ENCODE measurements at places on chromosomes 3 and 15.

DNA sequence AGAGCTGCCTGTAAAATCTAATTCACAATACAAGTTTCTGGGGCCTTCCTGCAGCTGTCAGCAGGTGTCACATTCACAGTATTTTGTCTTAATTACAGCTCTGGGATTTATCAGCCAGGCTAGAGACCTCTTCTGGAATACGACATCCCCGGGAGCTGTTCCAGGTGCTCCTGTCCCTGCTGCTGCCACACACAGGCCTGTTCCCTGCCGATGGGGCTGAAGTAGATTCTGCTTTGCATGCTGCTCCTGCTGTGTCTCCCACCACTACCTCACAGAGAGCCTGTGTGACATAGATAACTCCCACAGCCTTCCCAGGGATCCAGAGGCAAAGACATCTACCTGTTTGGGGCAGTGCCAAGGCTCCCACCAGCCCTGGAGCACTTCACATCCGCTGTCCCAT is 20.4 kb downstream of the COLQ start:
- no peak for DNase-seq

DNA sequence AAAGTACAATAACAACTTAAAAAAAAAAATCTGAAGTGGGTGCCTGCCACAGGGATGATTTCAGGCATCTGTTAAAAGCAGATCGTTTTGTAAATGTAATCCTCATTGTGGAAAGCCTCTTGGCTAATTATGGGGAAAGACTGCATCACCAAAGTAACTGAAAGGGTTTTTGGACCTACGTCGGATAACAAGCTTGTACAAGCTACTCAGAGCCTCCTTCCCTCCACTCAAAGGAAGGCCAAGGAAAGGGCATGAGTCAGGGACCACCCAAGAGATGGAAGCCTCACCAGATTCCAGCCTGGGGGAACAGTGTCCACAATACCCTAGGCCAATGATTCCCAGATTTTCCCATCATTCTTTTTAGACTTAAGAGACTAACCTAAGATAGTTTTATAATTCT is 84.3 kb downstream of the ATP1B3 start:
- no peak for DNase-seq

DNA sequence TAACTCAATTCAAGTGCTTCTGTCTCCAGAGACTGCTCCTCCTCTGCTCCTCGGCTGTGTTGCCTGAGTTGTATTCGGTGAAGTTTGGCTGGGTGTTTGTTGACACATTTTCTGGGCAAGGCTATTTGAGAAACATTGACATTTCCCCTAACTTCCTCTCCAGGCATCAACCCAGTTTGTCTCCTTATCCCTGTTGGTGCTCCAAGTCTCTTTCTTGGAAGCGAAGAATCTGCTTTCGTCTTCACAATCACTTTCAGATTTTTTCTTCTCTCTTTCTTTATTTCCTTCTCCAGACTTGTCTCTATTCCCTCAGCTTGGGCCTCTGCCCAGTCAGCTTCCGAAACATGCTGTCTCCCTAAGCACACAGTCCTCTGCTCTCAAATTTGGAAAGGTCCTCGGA is 84.7 kb downstream of the ETV5 start:
- no peak for DNase-seq

- no peak for DNase-seq
These were observed 365.3 kb upstream of the KCNMB2 start for GRCh38 chr3:178170698-178171535.

GRCh38 chr3:71629289-71629688 is 45.8 kb upstream of the FOXP1 start:
- no peak for DNase-seq

GRCh38 chr15:71707230-71708050 is 102.9 kb upstream of the NR2E3 start:
- DNase-seq, result no peak

GRCh38 chr3:45135959-45136358 is 10.2 kb downstream of the CDCP1 start:
- no peak for DNase-seq

DNA sequence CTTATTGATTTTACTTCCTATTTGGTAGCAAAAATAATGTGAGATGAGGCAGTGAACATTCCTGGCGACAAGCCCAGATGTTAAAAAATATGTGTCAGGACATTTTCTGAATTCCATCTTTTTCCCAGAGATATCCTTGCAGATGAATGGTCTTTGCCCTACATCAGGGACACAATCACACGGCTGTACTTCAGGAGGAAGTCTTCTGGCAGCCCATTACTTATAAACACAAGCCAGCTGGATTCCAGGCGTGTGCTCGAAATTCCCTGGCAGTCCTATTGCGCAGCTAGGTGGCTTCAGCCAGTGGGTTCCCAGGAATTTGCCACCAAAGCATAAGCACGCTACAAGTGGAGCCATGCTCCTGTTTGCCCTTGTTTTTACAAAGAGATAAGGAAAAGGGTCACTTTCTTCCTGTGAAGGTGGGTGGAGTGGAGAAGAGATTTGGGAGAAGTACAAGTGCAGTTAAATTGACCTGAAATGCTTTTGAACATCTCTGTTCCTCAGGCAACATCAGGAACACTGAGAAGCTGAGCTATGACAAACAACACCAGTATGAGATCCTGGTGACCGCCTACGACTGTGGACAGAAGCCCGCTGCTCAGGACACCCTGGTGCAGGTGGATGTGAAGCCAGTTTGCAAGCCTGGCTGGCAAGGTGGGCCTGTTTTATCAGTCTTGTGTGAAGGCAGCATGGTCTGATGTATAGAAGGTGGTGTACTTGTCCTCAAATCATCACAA is 257.1 kb upstream of the TRIM42 start:
- no peak for DNase-seq

GRCh38 chr15:29204369-29204755 is 65.3 kb downstream of the NSMCE3 start:
- no peak for DNase-seq

GRCh38 chr15:82966671-82967071 is 14.2 kb upstream of the HOMER2 start:
- DNase-seq, result no peak

DNA sequence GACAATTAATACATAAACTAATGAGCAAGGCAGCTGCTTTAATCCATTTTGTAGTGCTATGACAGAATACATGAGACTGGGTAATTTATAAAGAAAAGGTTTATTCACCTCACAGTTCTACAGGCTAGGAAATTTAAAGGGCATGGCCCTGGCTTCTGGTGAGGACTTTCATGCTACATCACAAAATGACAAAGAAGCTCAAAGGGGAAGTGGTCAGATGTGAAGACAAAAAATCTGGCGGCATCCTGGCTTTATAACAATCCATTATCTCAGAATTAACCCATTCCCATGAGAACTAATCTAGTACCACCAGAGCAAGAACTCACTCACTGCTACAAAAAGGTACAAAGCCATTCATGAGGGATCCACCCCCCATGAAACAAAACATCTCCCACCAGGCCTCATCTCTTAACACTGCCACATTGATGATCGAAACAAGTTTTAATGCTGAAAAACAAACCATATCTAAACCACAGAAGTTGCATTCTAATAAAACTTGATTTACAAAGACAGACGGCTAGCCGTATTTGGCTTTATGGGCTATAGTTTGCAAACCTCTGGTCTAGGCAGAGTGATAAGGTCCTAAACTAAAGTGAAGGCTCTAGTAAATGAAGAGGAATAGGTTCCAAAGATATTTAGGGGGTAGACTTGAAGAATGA is 44.2 kb downstream of the GSK3B start:
- DNase-seq, result no peak

DNA sequence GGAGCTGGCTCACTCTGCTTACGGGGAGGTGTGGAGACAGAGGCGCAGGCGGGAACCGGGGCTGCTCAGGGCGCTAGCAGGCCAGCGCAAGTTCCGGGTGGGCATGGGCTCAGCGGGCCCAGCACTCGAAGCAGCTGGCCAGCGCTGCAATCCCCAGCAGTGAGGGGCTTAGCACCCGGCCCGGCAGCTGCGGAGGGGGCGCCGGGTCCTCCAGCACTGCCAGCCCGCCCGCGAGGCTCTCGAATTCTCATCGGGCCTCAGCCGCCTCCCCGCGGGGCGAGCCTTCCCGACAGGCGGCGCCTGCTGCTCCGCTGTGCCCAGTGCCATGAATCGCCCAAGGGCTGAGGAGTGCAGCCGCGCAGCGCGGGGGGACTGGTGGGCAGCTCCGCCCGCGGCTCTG is 78.6 kb upstream of the MITF start:
- no peak for DNase-seq

DNA sequence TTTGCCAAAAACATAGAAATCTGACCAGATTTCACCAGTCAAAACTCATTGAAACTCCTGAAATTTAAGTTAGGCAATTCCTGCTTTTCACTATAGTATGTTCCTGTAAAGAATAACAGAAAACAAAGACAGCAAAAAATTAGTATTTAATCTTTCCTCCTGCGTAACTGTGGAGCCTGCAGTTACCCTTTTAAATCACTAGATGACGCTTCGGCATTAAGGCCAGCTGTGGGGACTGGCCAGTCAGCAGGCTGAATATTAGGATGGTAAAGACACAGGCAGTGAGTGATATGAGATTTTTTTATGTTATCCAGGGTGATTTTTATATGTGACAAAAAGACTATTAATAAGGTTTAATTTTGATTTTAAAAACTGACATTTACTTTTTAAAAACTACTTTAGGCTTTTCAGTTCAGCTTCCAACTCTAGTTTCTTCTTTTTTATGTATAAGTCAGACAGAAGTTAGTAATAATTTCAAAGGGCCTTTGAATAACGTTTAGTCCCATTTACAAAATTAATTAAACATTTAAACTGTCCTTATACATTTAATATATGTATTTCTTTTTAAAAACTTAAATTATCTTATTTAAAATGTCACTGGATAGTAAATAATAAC is 165.1 kb downstream of the PPM1L start:
- no peak for DNase-seq

- no peak for DNase-seq
These were observed 35.2 kb downstream of the HMCES start for GRCh38 chr3:129313665-129314385.

DNA sequence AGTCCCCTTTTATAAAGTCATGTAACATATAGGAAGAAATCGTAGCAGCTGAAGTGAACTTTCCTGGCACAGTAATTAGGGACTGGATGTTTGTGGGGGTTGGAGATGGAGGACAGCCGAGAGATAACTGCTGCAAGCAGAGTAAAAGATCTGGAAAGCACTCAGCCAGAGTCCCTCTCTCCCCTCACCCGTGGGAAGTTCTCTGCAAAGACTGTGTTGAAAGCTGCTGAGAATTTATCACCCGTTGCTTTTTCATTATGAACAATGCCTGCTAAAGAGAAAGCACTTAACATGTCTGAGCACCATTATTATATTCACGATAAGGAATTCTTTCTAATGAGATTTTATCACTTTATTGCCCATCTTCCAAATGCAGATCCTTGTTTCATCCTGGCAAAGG is 248.8 kb downstream of the SHOX2 start:
- no peak for DNase-seq
